Omental fat pad (tissue), 4 donors: ENCODE measurements at places on chromosomes 7 and 10. TPM values are rescaled to one million over a fixed set of nuclear protein-coding genes. Genes with fewer than 3 reads are reported as not detected.

DNA sequence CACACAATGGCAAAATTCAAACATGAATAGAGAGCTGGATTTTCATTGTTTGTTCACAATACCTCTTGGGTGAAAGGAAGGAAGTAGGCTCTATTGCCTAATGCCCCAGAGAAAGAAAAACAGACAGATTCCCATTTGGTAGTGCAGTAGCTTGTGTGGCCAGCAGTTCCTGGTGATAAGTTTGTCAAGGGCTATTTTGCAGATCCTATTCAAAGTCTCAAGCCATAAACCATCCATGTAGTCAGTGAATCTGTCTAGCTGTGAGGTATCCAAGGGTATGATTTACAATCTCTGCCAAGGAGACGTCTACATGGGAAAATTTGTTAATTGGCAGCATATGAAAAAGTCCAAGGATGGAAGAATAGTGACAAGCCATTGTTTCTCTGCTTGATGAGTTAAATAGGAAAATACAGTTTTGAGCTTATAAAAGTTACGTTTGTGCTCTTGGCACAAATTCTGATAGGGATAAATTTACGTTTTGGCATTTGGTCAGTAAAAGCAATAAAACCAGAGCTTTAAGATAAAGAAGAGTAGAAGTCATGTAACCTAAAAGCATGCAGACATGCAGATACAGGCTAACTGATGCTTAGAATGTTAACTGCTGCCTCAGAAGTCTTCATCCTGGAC is 269.1 kb downstream of the GATA3 start:
- DNase-seq: no peak

DNA sequence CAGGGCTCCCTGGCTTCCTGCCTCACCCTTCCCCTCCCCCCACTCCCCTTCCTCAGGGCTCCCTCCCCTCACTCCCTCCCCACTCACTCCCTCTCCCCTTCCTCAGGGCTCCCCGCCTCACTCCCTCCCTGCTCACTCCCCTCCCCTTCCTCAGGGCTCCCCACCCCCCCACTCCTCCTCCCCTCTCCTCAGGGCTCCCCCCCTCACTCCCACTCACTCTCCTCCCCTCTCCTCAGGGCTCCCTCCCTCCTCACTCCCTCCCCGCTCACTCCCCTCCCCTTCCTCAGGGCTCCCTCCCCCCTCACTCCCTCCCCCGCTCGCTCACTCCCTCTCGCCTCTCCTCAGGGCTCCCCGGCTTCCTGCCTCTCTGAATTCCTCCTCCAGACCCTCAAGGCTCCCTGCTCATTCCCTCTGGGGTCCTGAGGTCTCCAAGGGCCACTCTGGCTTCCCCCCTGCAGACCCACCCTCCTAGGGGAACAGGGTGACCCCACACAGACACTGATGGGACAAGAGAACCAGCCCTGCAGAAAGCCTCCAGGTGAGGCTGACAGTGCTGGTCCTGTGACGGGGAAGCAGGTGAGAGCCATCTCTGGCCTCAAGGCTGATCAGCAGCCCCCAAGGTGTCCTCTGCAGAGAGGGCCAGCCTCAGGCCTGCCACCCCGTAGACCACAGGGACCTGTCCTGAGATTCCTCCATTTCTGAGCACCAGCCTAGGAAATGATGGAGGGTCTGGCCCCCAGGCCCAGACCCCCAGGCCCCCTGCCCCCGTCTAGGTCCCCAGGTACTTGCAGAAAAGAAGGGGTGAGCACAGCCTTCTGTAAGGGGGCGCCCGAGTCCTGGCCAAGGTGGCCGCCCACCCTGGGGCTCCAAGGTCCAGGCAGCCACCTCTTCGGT is 47.2 kb downstream of the PWWP2B start:
- no peak for DNase-seq

GRCh38 chr10:21860718-21861117 is 142.8 kb downstream of the DNAJC1 start:
- DNase-seq: no peak

DNA sequence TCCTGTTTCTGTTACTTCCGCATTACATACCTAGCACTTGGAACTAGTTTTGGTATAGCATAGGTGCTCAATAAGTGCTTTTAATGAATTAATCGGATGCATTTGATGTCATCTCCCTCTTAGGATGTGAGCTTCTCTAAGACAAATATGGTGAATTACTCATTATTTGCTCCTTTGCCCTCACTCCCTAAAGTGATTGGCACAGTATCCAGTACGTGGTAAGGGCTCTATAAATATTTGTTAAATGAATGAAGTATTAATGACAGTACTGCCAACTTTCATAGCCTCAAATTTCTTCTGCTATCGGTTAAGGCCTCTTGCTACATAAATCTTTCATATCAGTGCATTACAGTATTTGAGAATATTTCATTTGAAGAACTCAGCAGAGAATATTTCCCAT is 75.9 kb upstream of the ARID5B start:
- DNase-seq: no peak

DNA sequence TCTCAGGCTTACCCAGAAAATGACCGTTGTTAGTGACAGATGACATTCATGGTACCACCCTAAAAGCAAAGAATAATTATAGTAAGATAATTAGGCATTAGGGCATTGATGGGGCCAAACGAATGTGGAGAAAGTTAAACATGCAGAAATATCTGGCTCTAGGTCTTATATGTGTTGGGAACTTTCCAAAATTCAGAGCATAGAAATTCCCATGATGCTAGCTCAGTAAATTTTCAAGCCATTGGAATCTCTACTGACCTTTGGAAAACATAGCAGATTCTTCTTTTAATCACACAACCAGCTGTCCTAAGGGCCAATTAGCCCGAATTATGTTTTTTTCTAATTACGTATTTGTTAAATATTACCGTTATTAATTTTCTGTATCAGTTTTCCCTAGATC is 136.1 kb downstream of the CREB5 start:
- no peak for DNase-seq

MGMT gene
- 39.8 TPM for total RNA-seq

STEAP1B gene
- total RNA-seq: 1.3 TPM

RNF133 gene
- total RNA-seq: 1.0 TPM

CFAP69 gene
- total RNA-seq: 11.3 TPM

STAM gene
- total RNA-seq: 28.1 TPM

TMEM120A gene
- total RNA-seq: 53.7 TPM
